Right lung (tissue), 10 donors: ENCODE measurements at places on chromosomes 1 and 21.

DNA sequence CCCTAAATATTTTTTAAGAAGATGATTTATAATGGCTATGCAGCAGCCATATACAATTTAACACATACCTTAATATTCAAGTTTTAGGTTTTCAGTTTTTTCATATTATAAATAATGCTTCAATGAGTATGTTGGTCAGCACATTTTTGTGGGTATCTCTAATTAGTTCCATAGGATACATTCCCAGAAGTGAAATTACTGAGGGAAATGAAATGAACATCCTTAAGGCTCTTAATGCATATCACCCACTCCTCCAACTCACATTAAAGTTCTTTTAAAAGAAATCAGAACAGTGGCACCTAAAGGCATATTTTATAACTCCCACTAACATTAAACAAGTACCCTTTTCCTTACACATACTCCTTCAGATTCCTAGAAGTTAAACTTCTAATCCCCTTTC lies 56.1 kb downstream of the EYA3 start:
- DNase-seq = no peak

- no peak for DNase-seq
Measured at GRCh38 chr1:41645062-41645461, 160.6 kb upstream of the EDN2 start.

GRCh38 chr1:38608202-38608864 lies 251.2 kb downstream of the RRAGC start:
- DNase-seq = no peak

- no peak for DNase-seq
Measured at GRCh38 chr1:36034692-36035091, 49.2 kb upstream of the TEKT2 start.

DNA sequence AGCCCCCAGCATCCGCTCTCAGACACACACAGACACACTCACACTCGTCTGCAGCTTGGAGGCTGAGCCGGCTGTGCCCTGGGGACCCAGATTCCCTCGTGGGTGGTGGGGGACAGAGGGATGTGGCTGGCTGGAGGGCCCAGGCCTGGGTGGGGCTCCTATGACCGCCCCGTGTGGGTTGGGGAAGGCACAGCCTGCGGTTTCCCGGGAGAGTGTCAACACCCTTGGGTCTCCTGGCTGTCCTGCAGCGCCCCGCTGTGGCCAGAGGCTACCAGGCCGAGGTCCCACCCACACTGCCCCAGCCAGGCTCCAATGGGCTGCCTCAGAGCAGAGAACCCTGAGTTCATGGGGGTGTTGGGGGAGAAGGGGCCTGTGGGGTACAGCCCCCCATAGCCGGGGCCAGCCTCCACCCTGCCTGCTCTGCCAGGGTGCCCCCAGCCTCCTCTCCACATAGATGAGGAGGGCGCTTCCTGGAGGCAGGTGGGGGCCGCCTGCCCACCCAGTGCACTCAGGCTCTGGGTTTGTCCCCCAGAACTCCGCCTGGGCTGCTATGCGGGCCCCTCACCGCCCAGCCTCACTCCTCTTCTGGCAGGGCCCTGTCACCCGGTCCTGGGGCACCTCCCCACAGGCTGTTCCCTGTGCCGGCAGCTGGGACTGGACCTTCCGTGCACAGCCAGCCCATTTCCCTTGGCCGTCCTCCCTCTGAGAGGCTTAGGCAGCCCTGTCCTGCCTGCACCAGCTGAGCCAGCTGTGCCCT lies at the start of gene TTC34:
Gene TTC34, minus strand, starts transcription at position 159 of the 757 bp plus-strand sequence. CDS start 866 bp downstream, outside the sequence.
- DNase-seq = peak; percentile 15

GRCh38 chr1:11845641-11846335 lies 1.8 kb downstream of the NPPA start:
- DNase-seq = no peak

- DNase-seq = no peak
Measured at GRCh38 chr1:14403961-14404645, 194.4 kb upstream of the KAZN start.

- no peak for DNase-seq
Measured at GRCh38 chr1:86648255-86648654, 56.1 kb upstream of the SH3GLB1 start.

DNA sequence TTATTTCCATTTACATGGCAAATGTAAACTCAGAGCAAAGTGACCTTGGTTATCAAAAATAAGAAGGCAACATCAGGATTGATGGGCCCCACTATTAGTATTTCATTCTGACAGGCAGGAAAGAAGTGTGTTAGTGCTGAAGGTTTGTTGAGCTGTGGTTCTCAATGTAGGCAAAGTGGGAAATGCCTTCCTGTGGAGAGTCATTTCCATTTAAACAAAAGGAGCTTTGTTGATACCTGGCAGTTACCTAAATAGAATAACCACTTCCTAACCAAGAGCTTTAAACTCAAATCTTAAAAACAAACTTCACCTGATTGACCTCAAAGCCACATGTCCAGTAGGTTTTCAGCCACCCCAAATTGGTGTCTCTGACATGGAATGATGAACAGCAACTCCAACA lies 579.9 kb upstream of the BEND5 start:
- DNase-seq = no peak
